PC-3 (cell line): ENCODE measurements at places on chromosomes 7 and 10.

- DNase-seq = no peak
Observed at GRCh38 chr10:100737355-100738054, 7.9 kb upstream of the PAX2 start.

DNA sequence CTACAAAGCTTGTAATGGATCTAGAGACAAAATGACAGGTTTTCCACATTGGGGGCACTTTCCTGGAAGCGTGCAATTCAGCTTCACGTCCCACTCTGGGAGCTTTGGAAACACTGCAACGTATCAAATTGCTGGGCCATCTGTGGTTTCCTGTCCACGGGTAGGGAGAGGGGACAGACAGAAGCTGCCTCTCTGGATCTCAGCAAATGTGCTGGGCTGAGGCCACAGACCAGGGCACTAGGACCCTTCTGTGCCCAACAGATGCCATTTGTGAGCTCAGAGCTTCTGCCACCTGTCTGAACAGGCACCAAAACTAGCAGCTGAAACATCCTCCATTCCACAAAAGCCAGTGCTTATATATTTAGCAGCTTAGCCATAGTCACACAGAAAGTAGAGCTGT is 40.9 kb upstream of the FRMD4A start:
- no peak for DNase-seq

DNA sequence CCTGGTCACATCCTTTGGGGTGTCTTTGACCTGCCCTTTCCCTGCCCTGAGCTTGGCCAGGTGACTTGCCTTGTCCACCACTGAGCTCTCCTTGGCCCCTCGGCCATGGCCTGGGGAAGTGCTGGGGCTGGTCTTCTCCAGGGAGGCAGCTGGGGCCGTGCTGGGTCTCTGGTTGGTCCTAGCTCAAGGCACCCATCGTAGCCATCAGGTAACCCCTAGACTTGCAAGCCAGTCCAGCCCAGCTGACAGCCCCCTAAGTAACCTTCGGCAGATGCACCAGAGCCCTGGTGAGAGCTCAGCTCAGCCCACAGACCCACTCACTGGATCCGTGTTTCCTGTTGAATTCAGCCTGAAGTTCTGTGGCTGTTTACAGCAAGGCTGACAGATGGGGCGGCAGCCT is 176.2 kb upstream of the SHH start:
- no peak for DNase-seq

GRCh38 chr7:2954433-2954853 is 89.2 kb downstream of the CARD11 start:
- no peak for DNase-seq

DNA sequence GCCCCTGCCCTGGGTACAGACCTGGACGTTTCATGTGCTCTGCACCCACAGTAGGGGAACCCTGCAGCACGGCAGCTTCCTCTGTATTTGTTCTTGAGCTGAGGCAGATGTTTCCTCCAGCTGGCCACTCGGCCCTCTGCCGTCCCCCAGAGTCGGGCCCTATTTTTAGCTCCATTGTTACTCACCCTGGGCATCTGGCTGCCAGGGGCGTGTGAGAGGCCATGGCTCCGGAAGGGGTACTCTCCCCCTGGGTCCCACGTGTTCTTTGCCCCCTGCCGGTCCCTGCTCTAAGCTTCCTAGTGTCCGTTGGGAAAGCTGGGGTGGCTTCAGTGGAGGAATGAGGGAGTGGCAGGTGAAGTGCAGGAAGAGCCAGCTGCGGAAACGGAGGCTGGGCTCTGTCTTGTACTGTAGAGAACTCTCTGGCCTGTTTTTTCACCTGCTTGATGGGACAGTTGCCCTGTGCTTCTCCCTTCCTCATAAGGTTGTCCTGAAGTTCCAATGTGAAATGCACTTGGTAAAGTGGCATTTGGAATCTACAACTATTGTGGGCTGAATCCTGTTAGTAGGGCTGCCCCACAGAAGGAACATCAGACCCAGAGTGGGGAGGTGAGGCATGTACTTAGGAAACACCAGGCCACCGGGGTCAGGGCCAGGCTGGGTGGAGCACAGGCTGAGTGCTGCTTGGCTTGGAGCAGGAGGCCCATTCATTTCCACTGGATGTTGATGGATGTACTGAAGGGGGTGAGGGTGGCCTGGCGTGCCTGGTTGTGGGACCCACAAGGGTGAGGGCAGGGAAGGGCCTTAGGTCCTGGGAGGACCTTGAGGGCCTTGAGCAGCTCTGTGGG is 30.6 kb downstream of the PALD1 start:
- DNase-seq = no peak

- peak; percentile 73 for DNase-seq
Observed at GRCh38 chr10:5466451-5467206, 32.7 kb downstream of the CALML5 start.

- DNase-seq = no peak
Observed at GRCh38 chr10:82925547-82925946, 1050.6 kb downstream of the NRG3 start.

GRCh38 chr7:101624246-101625001 is 4.7 kb downstream of the MYL10 start:
- no peak for DNase-seq

GRCh38 chr7:7292085-7292484 is 109.7 kb downstream of the C1GALT1 start:
- no peak for DNase-seq

GRCh38 chr10:44196336-44196735 is 188.6 kb downstream of the CXCL12 start:
- DNase-seq = no peak

- peak; percentile 51 for DNase-seq
Observed at GRCh38 chr7:5523052-5523711, 99.5 kb upstream of the TNRC18 start.

DNA sequence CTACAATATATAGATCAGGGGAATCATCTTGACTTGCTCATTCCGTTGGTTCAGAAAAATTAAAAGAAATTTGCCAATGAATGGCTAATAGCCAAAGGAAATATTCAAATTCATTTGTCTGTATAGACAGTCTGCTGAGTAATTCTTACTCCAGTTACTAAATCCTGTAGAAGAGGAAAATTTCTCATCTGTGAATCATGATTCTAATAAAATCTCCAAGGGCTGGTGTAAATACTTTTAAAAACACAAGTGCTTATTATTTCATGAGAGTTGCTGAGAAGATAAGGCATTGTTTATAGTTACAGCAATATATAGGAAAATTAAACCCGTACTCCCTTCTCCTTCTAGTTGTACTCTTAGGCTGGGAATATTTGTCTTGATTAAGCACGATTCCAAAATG is 53.0 kb downstream of the WNT2 start:
- peak; percentile 88 for DNase-seq

GRCh38 chr10:90805206-90805605 is 52.6 kb downstream of the HTR7 start:
- DNase-seq = no peak

- no peak for DNase-seq
Observed at GRCh38 chr7:48505051-48505450, 333.8 kb downstream of the ABCA13 start.

DNA sequence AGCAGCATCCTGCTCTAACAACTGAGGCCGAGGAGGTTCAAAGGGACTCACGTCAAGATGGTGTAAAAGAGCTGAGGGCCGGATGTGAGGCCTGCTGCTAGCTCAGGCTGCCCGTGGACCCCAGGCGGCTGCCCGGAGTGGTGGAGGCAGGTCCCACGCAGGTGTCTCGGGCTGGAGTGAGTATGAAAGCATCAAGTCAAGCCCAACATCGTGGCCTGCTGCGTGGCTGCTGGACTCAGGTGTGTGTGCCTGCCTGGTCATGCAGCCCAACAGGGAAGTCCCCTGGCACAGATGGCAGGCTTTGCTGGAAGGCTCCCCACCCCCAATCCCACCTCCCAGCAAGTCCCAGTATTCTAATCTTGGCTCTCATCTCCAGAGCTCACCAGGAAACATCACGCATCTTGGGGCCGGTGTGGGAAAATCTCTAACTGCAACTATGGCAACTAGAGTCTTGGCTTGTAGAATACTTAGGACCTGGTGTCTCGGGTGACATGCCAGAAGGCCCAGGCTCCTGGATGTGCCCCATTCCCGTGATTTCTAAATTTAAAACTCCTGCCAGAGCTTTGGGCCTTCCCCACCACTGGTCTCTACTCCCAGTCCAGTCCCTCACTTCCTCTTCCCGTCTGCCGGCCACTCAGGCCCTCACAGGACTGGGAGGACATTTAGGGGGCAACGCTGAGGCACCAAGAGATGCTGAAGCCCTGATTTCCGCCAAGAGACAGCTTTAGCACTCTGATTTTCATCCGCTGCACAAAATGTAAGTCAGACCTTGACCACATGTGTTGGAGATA is 85.9 kb downstream of the PRKAG2 start:
- DNase-seq = no peak

DNA sequence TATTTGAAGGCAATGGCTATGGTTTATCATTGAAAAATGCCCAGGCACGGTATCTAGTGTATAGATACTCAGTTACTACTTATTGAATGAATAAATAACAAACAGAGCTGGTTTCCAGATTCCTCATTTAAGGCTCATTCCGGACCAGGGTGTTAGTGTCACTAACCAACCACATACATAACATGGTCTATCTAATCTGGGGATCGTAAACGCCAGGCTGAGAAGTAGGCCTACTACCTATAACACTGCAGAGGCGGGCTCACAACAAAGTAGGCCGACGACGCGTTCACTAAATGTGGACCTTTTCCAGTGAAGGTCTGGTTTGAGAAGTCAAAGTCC is 423 bp downstream of the LSM5 start:
- DNase-seq = no peak

DNA sequence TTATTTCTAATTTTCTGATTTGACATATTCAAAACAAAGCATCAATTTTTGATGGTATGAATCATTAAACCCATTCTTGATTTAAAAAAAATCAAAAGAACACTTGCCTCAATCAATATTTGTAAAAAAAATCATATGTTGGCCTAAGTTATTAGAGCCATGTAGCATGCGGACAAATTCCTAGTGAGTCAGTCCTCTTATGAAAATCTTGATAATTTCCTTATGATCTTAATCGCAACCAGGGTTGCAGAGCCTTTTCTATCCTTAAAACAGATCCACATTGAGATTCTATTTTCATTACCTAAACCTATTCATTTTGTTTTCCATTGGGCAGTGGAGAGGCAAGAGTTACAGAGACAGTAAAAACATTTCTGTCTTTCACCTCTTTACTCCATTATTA is 203.2 kb downstream of the ARL4A start:
- no peak for DNase-seq

- DNase-seq = peak; percentile 25
Observed at GRCh38 chr10:12081879-12082557, 13.3 kb downstream of the DHTKD1 start.

DNA sequence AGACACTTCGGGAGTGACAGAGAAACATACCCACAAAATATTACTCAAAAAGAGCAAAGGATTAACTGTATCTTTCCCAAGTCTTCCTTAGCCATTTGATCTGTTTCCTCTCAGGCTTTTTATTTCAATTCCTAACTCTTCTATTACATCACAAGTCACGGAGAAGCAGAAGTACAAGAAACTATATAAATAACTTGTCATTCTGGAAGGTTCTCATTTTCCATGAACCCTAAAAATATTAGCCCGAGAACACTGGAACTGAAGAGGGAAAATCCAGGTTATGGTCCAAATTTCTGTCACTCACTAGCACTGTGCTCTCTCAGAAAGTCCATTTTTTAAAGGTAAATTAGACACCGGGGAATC is 98.0 kb downstream of the GRB10 start:
- no peak for DNase-seq

DNA sequence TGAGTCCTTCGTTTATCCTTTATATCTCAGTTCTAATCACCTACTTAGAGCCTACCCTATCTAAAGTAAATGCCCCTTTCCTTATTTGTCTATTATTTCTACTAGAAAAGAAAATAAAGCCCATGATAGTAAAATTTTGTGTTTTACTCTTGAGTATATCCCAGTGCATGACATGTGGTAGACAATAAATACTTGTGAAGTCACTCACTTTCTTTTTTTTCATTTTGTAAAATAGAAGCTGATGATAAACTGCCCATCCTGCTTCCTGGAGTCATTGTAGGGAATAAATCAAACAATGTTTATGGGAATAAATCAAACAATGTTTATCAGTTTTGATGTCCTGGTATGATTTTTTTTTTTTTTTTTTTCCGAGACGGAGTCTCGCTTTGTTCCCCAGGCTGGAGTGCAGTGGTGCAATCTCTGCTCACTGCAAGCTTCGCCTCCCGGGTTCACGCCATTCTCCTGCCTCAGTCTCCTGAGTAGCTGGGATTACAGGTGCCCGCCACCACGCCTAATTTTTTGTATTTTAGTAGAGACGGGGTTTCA is 36.1 kb downstream of the BTRC start:
- DNase-seq = no peak

- DNase-seq = no peak
Observed at GRCh38 chr7:94577357-94577756, 67.7 kb downstream of the CASD1 start.

GRCh38 chr10:7319632-7320031 is 91.2 kb downstream of the SFMBT2 start:
- DNase-seq = no peak

- DNase-seq = peak; percentile 44
Observed at GRCh38 chr7:149245244-149245643, 5.8 kb downstream of the ZNF212 start.

DNA sequence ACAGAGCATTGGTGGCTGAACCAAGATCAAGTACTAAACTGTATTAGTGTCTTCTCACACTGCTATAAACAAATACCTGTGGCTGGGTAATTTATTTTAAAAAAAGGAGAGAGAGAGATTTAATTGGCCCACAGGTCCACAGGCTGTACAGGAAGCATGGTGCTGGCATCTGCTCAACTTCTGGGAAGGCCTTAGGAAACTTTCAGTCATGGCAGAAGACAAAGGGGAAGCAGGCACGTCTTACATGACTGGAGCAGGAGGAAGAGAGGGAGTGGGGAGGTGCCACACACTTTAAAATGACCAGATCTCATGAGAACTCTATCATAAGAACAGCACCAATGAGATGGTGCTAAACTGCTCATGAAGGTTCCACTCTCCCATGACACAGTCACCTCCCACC is 95.2 kb upstream of the JCAD start:
- no peak for DNase-seq

DNA sequence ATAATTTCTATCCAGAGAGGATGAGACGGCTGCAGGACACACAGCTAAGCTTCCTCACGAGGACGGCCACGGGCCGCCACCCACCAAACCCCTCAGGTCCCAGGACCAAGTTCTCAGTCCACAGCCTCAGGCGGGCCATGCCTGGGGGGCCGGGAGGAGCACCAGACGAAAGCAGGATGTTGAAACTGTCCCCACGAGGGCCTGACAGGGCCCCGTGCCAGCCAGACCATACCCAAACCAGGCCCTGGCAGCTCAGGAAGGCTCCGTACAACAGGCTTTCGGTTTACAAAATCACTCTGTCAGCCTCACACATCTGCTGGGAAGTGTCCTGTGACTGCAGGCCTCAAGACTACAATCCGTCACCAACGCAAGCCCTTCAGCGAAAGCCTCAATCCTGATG is 14.5 kb downstream of the TUBGCP2 start:
- DNase-seq = no peak

- no peak for DNase-seq
Observed at GRCh38 chr7:99368750-99369389, 5.7 kb upstream of the ARPC1B start.
